HEK293T (cell line): ENCODE measurements at places on chromosomes 2 and 18.
A peak's percentile ranks its signal among the peaks of the same experiment; 100 is the strongest.

DNA sequence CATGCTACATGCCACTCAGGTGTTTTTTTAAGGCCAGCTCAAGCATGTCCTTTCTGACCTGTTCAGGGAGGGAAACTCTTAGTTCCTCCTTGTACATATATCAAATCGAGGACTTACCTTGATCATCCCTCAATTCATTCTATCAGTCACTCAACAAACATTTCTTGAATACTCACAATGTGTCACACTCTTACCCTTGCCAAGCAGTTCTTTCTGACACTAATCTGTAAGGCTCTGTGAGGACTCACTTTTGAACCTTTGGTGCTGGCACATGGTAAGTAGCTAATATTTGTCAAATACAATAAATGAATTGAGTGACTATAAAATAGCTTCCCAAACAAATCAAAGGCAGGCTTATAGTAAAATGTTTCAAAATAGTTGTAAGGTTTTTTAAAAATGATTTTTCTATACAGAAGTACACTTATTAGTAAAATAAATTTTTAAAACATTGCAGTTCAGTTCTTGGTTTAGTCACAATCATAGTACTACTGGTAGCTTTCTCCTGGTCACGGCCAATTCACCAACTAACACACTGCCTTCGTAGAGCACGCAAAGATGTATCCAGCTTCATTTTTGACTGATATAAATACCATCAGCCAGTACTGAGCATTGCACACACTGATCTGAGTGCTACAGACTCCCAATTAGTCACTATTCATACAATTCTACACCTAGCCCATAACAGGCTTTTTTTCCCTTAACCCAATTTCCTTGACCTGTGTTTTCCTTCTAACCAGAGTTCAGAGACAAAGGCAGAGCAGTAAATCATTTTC is 50.9 kb downstream of the ZEB2 start:
- no peak for DNase-seq

DNA sequence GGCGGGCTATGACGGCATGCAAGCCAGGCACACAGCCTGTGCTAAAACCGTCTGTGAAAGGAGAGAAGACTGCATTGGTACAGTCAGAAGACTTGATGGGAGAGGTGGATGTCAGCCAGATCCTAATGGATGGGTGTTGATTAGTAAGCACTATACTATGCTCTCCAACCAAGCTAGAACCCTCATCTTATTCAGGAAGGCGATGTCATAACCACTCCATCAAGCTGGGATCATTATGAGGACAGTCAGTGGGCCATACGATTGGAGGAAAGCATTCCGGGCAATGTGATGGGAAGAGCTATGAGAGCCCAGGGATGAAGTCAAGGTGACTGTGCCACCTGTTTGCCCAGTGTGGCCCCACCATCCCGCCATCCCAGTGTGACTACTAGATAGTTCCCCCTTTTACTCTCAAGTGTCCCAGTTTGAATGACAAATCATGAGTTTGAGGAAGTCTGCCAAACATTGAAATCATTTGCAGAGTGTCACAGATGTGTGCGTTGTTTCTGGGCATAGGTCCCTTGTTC is 66.4 kb downstream of the MRPS9 start:
- no peak for DNase-seq

DNA sequence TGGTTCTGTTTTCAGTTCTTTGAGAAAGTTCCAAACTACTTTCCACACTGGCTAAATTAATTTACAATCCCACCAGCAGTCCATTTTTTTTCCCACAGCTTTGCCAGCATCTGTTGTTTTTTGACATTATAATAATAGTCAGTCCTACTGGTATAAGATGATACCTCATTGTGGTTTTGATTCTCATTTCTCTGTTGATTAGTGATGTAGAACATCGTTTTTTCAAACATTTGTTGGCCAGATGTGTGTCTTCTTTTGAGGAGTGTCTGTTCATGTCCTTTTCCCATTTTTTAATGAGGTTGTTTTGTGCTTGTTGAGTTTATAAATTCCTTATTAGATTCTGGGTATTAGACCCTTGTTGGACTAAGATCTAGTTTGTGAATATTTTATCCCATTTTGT is 376.8 kb upstream of the NT5C1B start:
- DNase-seq: no peak

GRCh38 chr2:233062451-233062850 is 2.3 kb downstream of the INPP5D start:
- DNase-seq: no peak

DNA sequence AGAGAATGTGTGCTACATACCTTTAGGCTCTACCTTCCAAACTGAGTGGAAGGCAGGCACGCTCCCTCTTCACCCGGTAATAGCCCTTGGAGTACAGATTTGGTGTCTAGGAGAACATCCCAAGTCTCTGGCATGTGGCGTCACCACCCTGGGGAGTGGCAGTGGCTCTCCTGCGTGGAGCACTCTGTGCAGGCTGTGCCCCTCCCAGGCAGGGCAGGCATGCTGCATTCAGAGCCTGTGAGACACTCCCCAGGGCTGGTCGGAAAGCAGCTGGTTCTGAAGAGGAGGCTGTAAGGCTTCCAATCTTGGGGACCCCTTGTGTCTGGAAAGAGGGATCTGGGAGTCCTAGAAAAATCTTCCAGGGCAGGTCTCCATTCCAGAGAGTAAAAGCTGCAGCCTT is 193.3 kb downstream of the ANKRD30B start:
- no peak for DNase-seq

- no peak for DNase-seq
Measured at GRCh38 chr18:48252525-48252924, 156.7 kb downstream of the ZBTB7C start.

GRCh38 chr2:143205106-143205764 is 76.0 kb downstream of the ARHGAP15 start:
- DNase-seq: no peak

GRCh38 chr18:37805773-37806404 is 240.3 kb upstream of the CELF4 start:
- no peak for DNase-seq

DNA sequence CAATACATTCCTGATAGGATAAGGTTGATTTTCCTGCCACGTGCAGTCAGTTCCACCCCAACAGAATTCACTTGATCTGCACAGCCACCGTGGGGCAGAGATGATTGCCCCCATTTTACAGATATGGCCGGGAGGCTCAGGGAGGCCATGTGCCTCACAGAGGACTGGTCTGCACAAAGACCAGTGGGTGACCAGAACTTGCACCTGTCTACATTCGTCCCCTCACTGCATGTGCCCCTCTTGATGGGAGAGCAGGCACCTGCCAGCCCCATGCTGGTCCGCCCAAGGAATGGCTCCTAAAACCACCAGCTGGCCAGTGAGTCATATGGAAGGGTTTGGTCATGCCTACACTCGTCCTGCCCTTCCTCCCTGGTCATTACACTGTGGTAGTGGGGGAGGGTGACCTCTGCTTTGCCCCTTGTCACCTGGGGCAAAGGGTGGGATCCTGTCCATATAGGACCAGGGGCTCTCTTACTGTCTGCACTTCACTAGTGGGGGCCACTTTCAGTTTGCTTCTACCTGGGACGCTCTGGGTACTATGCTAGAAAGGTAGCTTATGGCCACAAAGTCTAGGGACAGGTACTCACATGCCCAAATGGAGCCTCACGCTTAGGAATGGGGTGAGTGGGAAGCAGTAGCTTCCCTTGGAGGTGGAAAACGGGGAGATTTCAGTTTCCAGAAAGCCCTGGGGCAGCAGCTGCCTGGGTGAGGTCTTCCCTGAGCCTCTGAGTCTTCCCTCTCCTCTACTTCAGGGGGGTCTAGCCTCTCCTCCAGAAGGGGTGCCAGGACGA is 14.7 kb downstream of the RRM2 start:
- no peak for DNase-seq

- DNase-seq: peak; percentile 18
Measured at GRCh38 chr18:49656073-49656692, 94.3 kb downstream of the LIPG start.

GRCh38 chr18:63892566-63892965 is 5.1 kb downstream of the SERPINB2 start:
- no peak for DNase-seq

DNA sequence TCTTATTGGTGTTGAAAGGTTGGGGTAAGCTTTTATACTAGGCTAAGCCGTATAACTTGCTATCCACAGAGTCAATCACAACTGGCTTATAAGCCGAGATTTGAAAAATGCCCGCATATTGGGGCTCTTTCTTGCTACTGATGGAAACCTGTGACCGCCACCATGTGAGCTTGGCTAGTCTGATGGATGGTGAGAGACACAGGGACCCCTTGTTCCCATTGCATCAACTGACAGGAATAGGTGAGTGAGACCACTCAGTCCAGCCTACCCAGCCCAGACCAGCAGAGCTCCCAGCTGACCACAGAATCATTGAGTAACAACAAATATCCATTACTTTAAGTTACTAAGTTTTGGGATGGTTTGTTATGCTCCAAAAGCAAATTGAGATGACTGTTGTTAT is 676.4 kb upstream of the HS6ST1 start:
- no peak for DNase-seq

DNA sequence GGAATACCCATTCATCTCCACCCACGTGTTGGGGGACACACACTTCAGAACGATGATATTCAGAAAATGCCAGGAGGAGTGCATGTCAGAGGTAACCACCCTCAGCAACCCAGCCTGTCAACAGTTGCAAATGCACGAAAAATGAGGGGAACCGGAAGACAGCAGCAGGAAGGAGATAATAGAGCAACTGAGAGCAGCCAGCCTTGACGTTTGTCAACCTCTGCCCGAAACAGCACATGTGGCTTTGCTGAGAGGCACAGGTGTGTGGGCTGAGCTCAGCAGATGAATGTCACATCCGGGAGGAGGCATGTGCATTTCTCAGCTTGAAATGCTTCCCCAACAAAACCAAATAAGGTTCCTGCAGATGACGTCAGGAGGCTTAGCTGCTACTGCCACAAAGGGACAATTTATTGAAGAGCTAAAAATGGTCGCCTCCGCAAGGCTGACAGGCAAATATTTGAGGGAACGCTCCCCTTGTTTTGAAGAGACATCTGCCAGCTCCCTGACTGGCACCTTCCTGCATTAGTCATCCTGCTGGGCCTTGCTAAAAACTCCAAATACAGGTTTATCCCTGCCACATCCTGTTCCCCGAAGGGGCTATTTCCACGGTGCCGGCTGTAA is 419.0 kb downstream of the NBAS start:
- no peak for DNase-seq

GRCh38 chr2:118032169-118033013 is 18.5 kb upstream of the CCDC93 start:
- peak; percentile 53 for DNase-seq

GRCh38 chr2:37583867-37584266 is 87.6 kb downstream of the CDC42EP3 start:
- no peak for DNase-seq

DNA sequence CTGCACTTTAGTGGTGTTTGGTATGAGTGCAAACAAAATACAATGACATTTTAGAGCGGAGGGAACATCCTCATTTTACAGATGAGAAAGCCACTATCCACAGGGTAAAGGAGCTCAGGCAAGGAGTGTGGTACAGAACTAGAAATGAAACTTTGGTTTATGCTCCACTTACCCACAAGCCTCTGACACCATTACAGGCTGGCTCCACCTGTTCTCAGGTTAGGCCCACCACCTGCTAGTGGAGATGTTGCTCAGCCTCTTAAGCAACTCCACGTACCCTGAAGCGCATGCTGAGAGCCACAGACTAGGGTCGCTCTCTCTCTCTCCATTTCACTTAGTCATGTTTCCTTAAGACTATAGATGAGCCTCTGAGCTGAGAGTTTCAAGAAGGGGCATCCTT is 130.0 kb downstream of the MBD2 start:
- DNase-seq: no peak

- DNase-seq: no peak
Measured at GRCh38 chr2:125033871-125034270, 1008.8 kb downstream of the CNTNAP5 start.

DNA sequence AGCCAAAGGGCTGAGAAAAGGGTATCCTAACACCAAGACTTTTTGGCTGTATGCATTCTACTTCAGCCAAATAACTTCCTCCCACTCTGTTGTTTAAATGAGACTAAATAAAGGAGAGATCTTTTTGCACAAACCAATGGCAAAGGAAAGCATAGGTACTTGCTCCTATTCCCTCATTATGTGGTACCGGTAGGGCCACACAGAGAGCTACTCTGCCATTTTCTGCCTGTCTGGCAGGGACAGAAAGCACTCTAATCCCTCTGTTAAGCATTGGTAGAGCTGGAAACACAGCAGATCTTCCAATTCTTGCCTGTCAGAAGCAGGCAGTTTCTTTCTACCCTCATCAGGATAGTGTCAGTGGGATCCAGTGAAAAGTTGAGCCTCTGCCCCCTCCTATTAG is 918.3 kb upstream of the TMEFF2 start:
- DNase-seq: no peak

DNA sequence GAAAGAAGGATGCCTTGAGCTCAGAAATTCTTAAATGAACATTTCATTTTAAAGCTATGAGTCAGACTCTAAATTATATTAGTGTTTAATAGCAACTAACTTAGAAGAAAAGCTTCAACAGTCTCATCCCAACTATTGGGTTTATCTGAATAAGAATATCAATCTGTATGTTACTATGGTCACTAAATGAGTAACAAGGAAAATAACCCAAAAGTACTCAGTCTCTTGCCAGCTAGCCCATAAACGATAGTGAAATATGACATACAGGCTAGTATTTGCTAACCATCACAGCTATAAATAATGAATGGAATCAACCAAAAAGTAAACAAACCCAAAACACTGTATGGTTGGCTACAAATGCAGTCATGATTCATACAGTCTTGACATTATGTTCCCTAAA is 174.9 kb downstream of the RAB3GAP1 start:
- no peak for DNase-seq

DNA sequence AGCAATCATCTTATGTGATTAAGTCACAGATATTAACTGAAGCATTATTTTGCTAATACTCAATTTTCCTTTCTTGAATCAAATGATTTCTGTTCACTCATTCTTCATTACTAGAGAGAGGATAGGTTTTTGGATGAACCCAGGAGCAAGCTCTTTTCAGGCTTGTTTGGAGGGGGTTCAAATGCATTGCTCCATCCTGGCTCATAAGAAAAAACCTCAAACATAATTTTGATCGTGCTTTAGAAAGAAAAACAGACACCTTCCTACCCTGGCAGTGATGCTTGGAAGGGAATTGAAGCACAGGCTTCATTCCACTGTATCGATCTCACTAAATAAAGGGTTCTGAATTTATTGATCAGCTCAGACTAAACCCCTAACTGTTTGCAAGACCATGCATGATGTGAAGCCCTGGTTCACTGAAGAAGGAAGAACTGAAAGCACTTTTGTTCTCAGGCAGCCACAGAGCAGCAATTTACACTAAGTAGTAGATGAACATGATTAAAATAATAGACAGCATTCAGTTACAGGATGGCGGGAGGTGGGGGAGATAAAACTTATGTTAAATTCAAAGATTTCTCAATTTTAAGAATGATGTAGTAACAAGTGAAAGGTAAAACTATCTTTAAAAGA is 53.4 kb downstream of the CDH2 start:
- DNase-seq: no peak

DNA sequence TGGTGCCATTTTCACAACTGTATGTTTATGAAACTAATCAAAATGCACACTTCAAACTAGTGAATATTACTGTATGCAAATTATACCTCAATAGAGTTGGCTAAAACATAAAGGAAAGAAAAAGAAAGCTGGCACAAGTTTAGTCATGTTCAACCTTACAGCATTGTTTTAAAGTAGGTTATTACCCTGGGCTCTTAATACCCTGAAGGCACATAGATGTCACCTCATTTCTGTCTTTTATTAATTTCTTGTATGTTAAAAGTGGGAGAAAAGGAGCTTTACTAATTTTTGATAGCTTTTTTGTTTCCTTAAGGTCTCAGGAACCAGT is 32.7 kb downstream of the TMEM131 start:
- DNase-seq: no peak

- no peak for DNase-seq
Measured at GRCh38 chr2:30034052-30034775, 112.6 kb upstream of the YPEL5 start.

GRCh38 chr18:51029694-51030536 is at the start of gene SMAD4:
SMAD4 (plus strand) TSS chr18:51030213; CDS start chr18:51047047, 16,834 bp downstream.
- DNase-seq: peak; percentile 90
